ENCODE measurements at places on chromosomes 13 and 19. TPM values are rescaled to one million over a fixed set of nuclear protein-coding genes. Genes with fewer than 3 reads are reported as not detected.

The PNMA8A gene
- total RNA-seq: 0.79 TPM

The NANOS3 gene
- total RNA-seq: not detected

The ZNF30 gene
- 0.93 TPM for total RNA-seq

The ZNF560 gene
- not detected for total RNA-seq

The RFPL4AL1 gene
- not detected for total RNA-seq

The ANKLE1 gene
- 0.56 TPM for total RNA-seq

The CGB5 gene
- not detected for total RNA-seq

The ZNF66 gene
- total RNA-seq: 2.0 TPM

The RAB3D gene
- total RNA-seq: 8.6 TPM

The GRIN2D gene
- total RNA-seq: 0.12 TPM

The SCN1B gene
- total RNA-seq: 8.0 TPM

The ZNF254 gene
- total RNA-seq: 12.1 TPM

The CEP89 gene
- 10.6 TPM for total RNA-seq

The MRPL54 gene
- total RNA-seq: 70.2 TPM

DNA sequence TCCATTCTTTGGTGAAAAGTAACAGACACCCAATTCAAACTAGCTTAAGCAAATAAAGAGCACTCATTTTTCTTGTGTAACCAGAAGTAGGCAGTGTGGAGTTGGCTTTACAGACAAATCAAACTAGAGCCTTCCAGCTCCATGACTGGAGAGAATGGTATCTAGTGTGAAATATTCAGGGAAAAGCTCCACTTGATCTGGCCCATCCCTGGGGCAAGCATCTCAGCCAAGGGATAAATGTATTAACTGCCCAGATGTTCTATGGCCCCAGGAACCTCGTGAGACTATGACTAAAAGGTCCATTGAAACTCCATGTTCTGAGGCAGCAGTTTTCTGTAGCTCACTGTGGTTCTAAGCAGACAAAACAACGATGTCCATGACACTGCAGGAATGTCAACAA lies 49.9 kb downstream of the TBC1D4 start:
- no peak for DNase-seq

- DNase-seq: no peak
These were observed 11.5 kb downstream of the BEST2 start for GRCh38 chr19:12763100-12763499.

DNA sequence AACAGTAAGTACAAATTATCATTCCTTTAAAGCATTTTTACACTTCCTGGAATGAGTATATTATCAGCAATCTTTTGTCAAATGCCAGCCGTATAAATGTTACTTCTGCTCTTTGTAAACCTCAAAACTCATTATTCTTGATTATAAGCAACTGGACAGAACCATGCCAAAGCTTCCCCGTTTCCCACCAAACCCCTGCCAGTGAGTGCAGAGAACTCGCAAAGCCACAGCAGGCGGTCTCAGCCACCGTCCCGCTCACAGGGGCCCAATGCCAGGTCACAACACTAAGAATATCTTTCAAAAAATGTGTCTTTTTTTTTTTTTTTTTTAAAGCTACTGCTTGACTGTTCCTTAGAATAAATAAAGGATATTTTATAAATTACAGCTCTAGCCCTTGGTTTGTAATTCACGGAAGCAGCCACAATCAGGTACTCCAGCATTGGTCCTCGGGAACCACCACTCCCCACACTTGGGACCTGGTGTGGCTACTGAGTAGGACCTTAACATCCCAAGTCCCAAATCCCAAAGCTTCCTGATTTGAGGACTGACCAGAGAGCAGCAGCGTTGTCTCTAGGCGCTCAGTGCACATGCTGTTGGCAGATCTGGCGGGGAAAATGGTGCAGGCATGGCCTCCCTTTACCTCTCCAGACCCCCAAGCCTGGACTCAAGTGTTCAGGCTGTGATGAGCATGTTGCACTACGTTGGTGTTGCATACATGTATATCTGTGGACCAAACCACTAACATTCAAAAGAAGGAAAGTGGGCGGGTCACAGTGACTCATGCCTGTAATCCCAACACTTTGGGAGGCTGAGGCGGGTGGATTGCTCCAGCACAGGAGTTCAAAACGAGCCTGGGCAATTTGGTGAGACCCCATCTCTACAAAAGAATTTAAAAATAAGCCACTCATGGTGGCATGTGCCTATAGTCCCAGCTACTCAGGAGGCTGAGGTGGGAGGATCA lies 19.0 kb downstream of the KCTD15 start:
- no peak for DNase-seq

GRCh38 chr13:107475753-107476453 lies 739.4 kb downstream of the LIG4 start:
- no peak for DNase-seq

DNA sequence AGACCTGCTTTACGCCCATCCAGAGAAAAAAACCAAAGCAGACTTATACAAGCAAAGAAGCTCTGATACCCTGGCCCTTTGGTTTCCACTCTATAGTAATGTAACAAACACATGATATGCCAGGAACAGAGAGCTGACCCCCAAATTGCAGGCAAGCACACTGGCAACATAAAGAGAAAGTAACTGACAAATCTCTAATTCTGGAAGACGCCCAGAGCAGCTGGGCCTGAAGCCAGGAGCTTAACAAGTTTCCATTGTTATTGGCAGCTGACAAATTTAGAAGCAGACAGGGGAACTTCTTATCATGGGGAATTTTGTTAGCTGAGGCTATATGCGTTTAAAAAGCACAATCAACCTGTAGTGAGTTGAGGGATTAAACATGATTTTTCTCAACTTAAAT lies 158.0 kb downstream of the DLEU7 start:
- no peak for DNase-seq

- DNase-seq: no peak
These were observed 1.8 kb upstream of the TM6SF2 start for GRCh38 chr19:19274716-19275565.

- DNase-seq: no peak
These were observed 15.6 kb upstream of the NANOS3 start for GRCh38 chr19:13861392-13861713.

- DNase-seq: no peak
These were observed 38.7 kb downstream of the PBX4 start for GRCh38 chr19:19579533-19580361.

- DNase-seq: no peak
These were observed 12.3 kb upstream of the ZBTB32 start for GRCh38 chr19:35692010-35692409.

DNA sequence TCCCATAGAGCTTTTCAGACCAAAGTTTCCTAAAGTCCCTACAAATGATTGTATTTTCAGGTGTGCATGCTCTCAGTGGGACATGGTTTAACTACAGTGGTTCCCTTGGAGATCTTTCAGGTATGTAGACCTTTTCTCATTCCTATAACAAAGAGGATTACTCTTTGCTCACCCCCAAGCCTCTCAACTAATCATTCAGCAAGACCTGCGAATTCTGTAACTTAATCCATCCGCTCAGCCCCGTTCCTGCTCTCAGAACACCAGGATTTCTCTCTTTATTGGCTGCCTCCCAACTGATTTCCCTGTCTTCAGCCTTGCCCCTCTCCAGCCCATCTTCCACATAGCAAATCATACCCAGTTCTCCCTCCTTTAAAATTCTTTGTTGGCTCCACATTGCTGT lies 253.6 kb downstream of the MTUS2 start:
- no peak for DNase-seq

DNA sequence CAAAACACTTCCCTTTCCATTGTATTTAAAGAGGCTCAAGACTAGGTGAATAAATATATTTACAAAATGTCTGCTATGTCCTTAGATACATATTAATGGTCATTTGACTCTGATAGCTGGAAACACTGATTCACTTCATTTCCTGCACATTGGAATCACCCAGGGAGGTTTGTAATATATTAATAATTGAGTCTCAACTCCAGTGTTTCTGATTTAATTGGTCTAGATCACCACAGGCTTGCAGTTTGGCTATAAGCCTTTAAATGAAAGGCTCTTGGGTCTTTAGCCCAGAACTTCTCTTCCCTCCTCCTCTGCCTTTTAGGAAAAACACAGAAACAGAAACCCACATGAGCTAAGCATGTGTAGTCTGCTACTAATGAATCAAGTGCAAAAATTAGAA lies 378.0 kb downstream of the TBC1D4 start:
- DNase-seq: no peak

DNA sequence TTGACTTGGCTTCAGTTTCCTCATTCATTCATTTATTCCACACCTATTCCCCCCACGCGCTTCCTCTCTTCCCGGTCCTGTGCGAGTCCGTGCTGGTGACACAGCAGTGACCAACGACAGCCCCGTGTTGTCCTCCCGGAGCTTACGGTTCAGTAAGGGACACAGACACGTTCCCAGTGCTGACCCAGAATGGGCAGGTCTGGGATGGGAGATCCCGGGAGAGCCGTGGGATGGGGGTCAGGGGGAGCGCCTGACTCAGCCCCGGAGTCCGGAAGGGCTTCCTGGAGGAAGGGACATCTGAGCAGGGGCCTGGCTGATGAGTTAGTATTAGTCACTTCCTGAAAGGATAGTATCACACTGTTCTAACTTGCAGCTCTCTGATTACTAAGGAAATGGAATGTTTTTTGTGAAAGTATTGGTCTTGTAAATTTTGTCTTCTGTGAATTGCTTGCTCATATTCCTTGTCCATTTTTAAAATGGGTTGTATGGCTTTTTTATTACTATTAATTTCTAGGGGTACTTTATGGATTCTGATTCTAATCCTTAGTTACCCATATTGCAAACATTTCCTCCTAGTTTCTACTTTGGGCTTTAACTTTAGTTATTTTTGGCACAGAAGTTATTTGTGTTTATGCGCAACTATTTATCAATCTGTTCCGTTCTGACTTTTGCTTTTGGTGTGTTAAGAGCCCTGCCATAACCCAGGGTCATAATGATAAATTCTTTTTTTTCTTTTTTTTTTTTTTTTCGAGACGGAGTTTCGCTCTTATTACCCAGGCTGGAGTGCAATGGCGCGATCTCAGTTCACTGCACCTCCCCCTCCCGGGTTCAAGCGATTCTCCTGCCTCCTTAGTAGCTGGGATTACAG lies 708 bp upstream of the ERCC1 start:
- DNase-seq: no peak

- no peak for DNase-seq
These were observed 167.0 kb upstream of the EDNRB start for GRCh38 chr13:78085434-78086225.

DNA sequence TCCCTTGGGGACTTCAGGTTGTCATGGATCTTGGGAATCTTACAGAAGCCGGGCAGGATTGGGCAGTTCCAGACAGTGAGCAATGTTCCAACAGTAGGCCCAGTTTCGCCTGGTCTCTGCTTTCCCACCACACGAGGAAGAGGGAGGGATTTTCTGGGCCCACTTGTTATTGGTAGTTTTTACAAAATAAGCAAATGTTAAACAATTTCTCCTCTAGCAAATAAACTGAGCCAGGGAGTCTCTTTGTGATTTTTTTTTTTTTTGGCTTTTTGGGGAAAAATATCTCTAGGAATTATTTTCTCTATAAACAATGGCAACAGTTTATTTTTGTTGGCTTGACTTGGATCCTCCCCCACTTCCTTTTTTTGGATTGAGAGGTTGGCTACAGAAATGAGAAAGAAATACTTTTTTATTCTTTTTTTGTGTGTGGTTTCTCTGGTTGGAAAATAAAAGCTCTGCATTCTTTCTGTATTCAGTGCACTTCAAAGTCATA lies 89.3 kb downstream of the TM9SF2 start:
- no peak for DNase-seq

GRCh38 chr13:106182404-106182803 lies 353.1 kb downstream of the EFNB2 start:
- no peak for DNase-seq

GRCh38 chr19:34254698-34255432 lies 511 bp downstream of the GARRE1 start:
- no peak for DNase-seq

GRCh38 chr19:36128392-36128736 lies 11.5 kb upstream of the CAPNS1 start:
- DNase-seq: no peak

DNA sequence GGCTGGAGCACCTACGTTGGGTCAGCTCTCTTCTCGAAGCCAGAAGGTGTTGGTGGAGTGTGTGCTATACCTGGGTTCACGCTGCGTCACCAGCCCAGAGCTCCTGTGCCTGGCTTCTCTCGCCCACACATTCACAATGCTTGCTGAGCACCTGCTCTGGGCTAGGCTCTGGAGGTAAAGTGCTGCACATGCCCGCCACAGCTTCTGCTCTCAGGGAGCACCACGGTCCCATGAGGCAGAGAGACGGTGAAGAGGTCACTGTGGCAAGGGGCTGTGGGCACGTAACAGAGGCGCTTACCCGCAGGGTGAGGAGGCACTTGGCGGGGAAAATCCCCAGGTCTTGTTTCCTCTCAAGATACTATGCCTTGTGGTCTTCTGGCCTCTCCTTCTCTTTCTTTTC lies 174.2 kb downstream of the TEX29 start:
- no peak for DNase-seq

GRCh38 chr13:23656637-23657371 lies 86.6 kb downstream of the TNFRSF19 start:
- no peak for DNase-seq

- no peak for DNase-seq
These were observed 15.2 kb downstream of the KLF5 start for GRCh38 chr13:73074014-73074413.

GRCh38 chr19:47573071-47574026 lies at the start of gene ZNF541:
TSS of gene ZNF541 (minus strand) at chr19:47573148. CDS start at chr19:47555856, 17,292 bp downstream.
- peak; percentile 27 for DNase-seq

DNA sequence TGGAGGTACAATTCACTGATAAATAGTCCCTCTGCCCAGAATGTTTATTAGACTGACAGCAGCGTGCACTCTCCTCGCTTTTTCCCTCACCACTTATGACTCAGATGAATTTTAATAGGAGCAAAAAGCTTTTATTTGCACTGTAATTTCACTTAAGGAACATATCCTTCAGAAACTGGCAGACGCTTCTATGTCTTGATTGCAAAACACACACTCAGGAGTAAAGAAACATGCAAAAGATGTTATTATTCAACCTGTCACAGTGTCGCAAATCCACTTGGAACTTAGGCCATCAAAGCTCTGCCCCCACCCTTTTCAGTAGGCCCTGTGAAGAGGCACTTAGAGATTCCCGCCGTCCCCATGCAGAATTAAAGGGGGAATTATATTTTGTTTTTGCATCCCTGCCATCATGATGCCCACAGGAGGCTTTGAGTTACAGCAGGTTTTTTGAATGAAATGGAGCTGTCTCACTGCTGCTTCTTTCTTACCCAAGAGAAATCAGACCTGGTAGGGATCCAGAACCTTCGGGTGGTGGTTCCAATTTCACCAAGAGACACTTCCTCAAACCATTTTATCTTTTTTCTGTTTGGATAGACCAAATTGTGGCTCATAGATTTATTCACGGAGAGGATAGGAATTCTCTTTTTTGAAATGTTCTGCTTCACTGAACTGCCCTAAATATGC lies 74.5 kb downstream of the GGACT start:
- DNase-seq: no peak

- no peak for DNase-seq
These were observed 2.3 kb downstream of the GAMT start for GRCh38 chr19:1399079-1399478.

DNA sequence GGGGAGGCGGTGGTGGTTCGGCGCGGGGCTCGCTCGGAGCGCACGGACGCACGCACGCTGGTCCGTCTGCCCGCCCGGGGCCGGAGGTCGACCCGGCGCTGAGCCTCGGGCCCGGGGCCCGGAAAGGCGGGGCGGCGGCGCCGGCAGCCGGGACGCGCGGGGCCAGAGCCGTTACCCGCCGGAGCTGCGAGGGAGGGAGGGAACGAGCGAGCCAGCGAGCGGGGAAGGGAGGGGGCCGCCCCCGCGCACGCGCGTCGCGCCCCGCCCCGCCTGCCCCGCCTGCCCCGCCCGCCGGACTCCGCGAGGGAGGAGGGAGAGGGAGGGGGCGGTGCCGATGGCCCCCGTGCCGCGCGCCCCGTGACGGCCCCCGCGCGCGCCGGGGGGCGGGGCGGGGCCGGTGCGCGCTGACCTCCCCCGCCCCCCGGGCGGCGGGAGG lies 15.0 kb downstream of the CIC start:
- DNase-seq: no peak

All from omental fat pad (tissue), 4 donors.